Tracheal epithelial cell (primary cell): ENCODE measurements at places on chromosomes 5 and 9. TPM values are rescaled to one million over a fixed set of nuclear protein-coding genes. Genes with fewer than 3 reads are reported as not detected.

The LCN12 gene
- total RNA-seq = 1.2 TPM in 1 of 2 replicates, not detected in the other

The ACOT12 gene
- not detected in 2 replicates for total RNA-seq

The MCTP1 gene
- 15.4 and 19.4 TPM in 2 replicates for total RNA-seq

The NMUR2 gene
- not detected in 2 replicates for total RNA-seq

The DBH gene
- not detected in 2 replicates for total RNA-seq

The TMEM252 gene
- total RNA-seq = not detected in 2 replicates

The NRG2 gene
- 0.24 and 0.64 TPM in 2 replicates for total RNA-seq

The KCNN2 gene
- total RNA-seq = 0.21 TPM in 1 of 2 replicates, not detected in the other

The CCDC127 gene
- 3.0 and 3.6 TPM in 2 replicates for total RNA-seq

The AIF1L gene
- total RNA-seq = 2.1 and 63.4 TPM in 2 replicates

The PCDHAC2 gene
- total RNA-seq = 1.9 and 16.0 TPM in 2 replicates

The LRRC70 gene
- total RNA-seq = 0.72 and 1.5 TPM in 2 replicates

The RASGEF1C gene
- total RNA-seq = not detected in 2 replicates

The THG1L gene
- 14.7 and 34.7 TPM in 2 replicates for total RNA-seq
